Gastrocnemius medialis (tissue), 4 donors: ENCODE measurements at places on chromosomes 13 and 19.

- DNase-seq = no peak
Observed at GRCh38 chr13:45040622-45041021, 51.3 kb downstream of the GPALPP1 start.

- no peak for DNase-seq
Observed at GRCh38 chr19:29623726-29624488, 17.8 kb downstream of the POP4 start.

GRCh38 chr13:69676286-69676685 is 431.3 kb upstream of the ATXN8OS start:
- no peak for DNase-seq

GRCh38 chr13:34345258-34345965 is 527.5 kb downstream of the RFC3 start:
- no peak for DNase-seq

DNA sequence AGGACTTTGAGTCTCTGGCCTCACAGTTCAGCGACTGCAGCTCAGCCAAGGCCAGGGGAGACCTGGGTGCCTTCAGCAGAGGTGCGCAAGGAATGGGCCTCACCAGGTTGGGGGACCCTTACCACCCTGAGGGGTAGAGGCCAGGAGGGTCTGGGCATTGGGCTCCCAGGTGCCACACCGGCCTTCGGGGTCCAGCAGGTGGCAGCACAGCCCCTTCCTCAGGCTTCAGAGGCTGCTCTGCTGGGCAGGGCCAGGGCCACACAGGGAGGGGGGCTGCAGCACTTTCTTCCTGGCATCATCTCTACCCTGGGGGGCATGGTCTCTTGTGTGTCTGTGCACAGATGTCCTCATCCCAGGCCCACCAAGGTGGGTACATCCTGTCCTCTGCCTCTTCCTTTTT is 12.9 kb downstream of the PIN1 start:
- no peak for DNase-seq

DNA sequence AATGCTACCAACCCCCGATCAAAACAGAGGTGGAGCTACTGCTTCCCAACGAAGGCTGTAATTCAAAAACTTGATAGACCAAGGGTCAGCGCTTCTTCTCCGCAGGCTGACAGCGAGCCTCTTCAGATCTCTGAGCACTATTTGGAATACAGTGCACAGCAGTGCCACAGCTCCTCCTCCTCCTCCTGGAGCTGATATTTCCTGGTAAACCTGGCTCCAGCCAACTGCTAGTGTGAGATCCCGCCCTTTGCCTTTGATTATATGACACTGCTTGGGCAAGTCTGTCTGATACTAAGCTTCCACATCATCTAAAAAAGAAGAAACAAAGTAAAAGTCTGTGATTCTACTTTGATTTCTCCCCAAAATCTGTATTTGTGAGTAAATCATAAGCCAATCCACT is 710.5 kb downstream of the DACH1 start:
- DNase-seq = no peak

DNA sequence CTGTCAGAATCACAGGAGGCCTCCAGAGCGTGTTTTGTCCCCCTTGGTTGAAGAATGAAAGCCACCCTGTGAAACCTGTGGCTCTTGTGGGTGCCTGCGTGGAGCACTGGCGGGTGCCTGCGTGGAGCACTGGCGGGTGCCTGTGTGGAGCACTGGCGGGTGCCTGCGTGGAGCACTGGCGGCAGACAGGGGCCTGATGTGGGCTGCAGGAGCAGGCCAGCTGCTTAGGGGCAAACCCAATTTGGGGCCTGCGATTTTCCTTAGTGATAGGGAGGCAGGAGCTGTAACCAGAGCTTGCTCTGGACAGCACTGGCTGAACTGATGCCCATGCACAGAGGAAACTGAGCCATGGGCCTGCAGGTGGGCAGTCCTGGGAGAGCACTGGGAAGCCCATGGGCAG is 24.3 kb downstream of the ARHGEF7 start:
- no peak for DNase-seq

DNA sequence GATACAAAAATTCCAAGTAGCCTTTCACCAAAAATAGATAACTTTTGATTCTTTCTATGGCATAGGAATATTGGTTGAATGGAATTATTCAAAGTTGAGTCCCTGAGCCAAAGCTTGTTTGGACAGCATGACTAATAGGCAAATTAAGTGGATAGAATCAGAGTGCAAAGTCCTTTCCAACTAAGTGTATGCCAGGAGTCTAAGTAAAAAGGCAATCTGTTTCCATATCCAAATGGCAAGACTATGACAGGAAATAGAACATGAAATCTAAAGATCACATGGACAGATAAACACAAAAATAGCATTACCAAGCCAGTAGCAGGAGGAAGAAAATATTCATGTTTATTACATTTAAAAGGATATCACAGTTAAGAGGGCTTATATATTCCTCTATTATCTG is 804.6 kb downstream of the SLITRK6 start:
- DNase-seq = no peak

DNA sequence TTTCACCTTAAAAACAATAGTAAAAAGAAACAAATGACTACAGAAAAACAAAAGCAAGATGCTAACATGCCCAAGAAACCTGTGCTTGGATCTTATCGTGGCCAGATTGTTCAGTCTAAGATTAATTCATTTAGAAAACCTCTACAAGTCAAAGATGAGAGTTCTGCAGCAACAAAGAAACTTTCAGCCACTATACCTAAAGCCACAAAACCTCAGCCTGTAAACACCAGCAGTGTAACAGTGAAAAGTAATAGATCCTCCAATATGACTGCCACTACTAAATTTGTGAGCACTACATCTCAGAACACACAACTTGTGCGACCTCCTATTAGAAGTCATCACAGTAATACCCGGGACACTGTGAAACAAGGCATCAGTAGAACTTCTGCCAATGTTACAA is 6.0 kb downstream of the CKAP2 start:
- no peak for DNase-seq
